ENCODE measurements at places on chromosomes 12 and 14.

DNA sequence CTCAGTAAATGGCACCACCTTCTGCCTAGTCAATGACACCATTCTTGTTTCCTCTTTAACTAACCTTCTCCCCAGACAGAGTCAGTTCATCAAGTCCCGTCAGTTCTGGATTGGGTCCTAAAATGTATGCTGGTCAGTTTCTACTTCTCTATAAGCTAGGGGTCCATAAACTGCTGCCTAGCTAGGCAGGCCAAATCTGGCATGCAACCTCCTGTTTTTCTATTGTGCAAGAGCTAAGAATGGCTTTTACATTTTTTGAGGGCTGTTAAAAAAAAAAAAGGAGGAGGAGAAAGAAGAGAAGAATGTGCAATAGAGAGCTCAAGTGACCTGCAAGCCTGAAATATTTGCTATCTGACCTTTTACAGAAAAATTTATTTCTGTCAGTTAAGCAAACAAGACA, 6.4 kb upstream of the TMED10 start:
- DNase-seq = no peak

DNA sequence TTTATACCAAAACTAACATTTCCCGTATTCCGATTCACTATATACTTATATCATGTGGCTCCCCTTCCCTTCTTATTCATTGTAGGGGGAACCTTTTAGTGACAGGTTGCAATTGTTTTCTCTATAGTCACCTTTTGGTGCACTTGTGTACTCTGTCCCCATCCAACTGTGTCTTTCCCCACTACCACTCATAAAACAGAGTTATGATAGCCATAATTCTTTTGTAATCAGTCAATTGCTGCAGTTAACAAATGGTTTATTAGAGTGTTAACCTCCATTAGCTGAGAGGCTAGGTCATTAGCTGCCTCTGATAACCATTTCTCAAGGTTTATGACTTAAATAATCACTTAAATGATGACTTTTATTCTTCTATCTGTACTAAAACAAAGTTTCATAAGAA, 338.1 kb upstream of the SEL1L start:
- no peak for DNase-seq

DNA sequence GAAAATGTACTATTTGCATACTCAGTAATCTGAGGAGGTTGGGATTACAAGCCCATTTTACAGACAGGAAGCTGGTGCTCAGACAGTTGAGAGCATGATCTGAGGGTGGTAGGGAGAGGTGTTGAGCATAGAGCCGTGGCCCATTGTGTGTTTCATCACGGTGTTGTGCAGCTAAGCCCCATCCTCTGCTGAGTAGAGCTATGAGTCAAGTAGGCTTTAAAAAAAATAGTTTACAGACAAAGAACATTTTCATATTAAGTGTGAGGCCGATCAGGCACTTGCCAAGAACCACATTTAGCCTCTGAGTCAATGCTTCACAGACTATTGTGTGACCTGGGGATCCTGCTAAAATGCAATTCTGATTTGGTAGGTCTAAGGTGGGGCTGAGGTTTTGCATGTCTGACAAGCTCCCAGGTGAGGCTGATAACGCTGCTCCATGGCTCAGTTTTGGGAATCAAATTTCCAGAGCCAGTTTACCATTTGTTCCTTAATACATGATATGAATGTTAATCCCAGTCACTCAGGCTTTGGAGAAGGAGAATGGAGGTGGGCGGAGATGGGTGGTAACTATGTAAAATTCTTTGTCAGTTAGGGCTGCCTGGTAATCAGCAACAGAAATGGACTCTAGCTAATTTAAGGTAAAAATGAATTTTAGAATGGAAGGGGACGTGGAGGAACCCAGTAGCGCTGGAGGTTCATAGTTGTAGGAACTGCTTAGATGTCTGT, 22.2 kb downstream of the ZNF664 start:
- DNase-seq = no peak

DNA sequence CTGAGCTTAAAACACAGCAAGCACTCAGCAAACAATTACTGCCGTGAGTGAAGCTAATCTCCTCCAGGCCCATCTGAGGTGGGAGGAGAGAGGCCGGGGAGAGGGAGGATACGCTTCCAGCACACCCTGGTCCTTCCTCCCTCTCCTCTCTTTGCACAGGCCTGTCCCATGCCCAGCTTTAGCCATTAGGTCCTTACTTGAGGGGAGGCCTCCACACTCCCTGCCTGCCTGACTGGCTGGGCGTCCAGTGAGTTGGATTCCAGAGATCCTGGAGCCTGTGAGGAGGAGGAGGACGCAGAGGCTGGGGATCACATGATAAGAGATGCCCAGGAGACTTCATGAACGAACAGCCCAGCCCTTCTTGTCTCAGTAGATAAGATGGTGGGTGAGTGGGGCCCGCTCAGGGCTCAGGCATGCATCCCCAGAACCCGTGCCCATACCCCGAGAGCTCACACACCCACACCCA, 65.1 kb upstream of the NCOR2 start:
- DNase-seq = no peak

- peak; percentile 45 for DNase-seq
Measured at GRCh38 chr12:76470028-76470939, 89.3 kb downstream of the OSBPL8 start.

DNA sequence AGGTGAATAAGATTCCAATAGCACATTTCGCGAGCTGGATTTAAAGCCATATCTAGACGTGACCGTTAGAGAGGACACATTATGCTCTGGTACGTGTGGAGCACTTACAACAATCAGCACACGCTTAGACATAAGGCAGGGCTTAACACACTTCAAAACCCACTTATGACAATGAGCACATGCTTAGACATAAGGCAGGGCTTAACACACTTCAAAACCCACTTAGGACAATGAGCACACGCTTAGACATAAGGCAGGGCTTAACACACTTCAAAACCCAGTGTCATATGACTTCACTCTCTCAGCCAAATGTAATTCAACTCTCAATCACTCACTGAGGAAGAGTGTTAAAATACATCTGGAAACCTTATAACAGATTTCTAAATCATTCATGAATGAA, 11.2 kb upstream of the PLD4 start:
- no peak for DNase-seq

DNA sequence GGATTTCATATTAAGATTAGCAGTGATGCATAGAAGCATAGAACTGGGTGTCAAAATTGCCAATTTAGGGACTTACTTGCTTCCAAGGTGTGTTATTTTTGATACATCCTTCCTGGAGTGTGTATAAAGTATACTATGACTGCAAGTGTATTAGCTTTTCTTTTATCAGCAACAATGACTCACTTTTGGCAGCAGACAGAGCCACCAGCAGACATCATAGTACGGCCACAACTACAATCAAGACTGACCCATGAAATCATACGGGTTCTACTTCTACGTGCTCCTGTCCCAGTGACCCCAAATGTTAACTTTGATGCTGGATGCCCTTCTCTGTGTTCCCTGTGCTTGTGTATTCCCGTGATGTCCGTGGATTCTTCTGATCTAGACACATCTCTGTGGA, 443.9 kb downstream of the TMEM132D start:
- DNase-seq = no peak

DNA sequence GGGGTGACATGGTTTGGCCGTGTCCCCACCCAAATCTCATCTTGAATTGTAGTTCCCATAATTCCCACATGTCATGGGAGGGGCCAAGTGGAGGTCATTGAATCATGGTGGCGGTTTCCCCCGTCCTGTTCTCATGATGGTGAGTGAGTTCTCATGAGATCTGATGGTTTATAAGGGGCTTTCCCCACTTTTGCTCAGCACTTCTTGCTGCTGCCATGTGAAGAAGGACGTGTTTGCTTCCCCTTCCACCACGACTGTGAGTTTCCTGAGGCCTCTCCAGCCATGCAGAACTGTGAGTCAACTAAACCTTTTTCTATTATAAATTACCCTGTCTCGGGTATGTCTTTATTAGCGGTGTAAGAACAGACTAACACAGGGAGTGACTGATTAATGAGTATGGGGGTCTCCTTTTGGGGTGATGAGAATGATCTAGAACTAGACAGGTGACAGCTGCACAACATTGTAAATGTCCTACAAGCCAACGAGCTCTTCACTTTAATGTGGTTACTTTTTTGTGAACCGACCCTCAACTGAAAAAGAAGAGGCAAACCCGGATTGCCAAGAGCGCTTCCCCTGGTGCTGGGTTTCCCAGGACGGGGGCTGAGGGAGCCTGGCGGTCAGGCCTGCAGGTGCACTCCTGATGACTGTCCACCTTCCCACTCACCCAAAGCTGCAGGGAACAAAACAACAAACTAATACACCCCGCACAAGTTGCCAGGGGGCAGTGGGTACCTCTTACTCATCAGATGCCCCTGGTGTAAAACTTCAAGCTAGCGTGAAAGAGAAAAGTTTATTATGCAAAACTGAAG, 90.1 kb downstream of the NCOR2 start:
- DNase-seq = no peak

- DNase-seq = peak; percentile 67
Measured at GRCh38 chr12:128570191-128571065, 253.3 kb downstream of the SLC15A4 start.

DNA sequence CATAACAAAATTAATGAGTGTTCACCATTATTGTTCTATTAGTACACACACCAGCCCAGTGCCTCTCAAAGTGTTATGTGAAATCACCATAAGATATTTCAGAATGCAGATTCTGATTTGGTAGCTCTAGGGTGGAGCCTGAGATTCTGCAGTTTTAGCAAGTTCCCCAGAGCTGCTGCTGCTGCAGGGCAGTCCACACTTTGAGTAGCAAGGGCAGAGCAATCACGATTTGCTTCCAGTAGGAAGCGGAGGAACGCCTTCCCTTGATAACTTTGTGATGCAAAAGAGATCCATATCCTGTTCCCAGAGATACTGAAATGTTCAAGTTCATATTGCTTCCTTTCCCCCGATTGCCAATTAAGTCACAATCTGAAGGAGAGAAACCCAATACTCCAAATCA, 57.9 kb downstream of the SLC17A8 start:
- DNase-seq = no peak

DNA sequence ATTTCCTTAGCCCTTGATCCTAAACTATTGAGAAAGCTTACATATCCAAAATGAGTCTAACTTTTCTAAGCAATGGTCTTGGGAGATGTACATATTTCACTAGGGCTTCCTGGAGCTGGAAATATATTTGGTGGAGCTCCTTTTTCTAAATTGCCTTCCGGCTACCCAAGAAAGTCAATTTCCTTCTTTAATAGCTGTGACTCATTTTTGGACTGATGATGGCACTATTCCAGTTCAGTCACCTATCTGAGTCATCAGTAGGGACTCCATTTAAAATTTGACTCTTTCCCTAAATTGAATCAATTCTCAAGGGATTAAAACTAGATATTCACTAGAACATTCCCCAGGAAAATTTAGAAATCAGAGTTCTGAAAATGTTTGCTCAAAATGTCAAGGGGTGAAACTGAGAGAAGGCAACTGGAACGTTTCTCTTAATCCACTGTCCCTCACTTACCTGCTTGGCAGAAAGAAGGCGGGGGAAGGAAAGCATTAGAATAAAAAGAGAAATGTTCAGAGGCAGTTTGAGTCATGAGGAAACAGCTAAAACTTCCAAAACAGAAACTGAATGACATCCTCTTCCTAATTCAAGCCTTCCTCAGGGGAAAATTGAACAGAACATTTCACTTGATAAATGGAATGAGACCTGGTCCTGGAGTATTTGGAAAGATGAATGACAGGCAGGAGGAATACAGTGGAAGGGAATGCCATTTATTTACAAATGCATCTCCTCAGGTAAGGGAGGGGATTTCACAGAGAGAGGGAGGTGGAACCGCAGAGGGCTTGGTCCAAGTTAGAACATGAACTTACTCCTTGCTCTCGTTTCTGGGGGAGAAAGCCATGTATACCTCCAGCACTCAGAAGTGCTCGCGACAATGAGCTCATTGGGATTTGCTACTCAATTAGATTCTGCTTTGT, 91.2 kb downstream of the RGS6 start:
- no peak for DNase-seq

DNA sequence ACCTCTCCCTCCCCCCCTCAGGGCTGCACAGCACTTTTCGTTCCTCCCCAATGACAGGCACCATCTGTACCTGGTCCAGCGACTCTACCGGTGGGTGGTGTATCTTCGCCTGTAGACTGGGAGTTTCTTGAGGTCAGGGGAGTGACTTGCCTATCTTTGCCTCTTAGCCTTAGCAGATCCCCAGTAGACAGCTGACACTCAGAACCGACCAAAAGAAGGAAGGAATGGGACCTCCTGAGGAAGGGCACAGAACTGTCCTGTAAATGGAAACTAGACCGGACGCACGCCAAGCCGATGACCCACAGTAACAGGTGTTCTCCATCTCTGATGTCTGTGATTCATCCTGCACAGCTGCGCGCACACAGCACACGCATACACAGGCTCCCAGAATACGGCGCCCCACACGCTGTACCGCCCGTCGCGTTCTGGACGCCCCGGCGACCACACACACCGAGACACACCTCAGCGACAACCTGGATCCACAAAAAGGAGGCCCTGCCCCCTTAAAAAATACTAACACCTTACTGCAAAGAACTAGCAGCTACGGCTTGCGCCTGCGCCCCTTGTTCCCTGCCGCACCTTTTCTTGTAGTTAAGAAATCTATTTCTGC, 673 bp upstream of the TTC9 start:
- peak; percentile 26 for DNase-seq

DNA sequence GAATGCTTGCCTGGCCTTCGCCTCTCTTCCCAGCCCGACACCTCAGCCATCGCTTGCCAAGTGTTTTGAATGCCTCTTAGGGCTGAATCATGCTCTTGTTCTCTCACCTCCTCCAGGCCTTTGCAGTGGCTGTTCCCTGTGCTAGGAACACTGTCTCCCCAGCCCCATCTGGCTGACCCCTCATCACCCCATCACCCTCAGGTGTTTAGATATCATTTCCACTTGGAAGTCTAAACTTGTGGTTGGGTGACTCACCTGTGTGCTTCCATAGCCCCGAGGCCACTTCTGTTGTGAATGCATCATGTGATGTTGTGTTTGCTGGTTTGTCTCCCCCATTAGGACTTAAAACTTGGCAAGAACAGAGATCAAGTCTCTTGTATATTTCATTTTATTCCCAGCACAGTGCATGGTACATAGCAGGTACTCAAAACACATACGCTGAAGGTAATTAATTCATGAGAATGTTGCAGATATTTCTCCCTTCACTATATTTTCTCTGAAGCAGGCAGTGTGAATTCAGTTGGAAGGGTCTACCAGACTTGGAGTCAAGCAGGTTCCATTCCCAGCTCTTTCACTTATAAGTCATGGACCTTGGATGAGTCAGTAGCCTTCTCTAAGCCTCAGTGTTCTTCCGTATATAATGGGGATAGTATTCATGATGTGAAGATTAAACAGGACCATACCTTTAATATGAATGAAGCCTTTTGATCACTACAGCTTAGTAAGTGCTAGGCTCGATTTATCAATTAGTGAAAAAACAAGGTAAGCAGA, 67.8 kb downstream of the HRK start:
- no peak for DNase-seq

Measured in MM.1S (cell line).